ENCODE measurements at places on chromosomes 12 and 14.

DNA sequence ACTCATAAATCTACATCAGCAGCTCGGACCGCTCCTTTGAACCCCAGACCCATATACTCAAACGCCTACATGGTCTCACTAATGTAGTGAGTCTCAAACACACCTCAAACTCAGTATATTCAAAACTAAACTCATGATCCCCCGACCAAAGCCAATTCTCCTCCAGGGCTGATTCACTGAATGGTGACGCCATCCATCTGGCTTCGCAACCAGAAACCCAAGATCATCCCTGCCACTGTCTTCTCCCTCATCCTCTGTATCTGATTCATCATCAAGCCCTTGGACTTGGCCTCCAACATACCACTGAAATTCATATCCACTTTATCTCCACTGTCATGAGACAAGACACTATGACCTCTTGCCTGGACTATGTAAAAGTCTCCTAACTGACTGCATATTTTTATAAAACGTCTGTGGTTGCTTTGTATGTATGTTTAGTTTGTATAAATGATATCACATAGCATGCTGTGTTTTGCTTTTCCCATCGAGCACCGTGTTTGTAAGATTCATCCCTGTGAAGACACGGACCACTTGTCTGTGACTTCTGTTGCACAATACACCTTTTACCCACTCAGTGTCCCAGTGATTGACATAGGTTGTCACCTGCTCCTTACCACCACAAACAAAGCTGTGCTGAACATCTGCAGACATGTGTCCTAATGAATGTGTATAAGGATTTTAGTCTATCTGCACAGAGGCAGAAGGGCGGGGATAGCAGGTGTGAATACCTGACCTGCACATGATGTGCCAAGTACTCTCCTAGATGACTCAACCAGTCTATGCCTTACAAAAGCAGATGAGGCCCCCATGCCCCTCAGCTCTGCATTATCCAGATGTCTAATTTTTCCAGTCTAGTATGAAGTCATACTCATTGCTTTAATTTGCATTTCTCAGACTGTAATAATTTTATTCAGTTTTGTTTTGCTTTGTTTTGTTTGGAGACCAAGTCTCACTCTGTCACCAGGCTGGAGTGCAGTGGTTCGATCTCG, 76.9 kb downstream of the VWF start:
- no peak for DNase-seq

DNA sequence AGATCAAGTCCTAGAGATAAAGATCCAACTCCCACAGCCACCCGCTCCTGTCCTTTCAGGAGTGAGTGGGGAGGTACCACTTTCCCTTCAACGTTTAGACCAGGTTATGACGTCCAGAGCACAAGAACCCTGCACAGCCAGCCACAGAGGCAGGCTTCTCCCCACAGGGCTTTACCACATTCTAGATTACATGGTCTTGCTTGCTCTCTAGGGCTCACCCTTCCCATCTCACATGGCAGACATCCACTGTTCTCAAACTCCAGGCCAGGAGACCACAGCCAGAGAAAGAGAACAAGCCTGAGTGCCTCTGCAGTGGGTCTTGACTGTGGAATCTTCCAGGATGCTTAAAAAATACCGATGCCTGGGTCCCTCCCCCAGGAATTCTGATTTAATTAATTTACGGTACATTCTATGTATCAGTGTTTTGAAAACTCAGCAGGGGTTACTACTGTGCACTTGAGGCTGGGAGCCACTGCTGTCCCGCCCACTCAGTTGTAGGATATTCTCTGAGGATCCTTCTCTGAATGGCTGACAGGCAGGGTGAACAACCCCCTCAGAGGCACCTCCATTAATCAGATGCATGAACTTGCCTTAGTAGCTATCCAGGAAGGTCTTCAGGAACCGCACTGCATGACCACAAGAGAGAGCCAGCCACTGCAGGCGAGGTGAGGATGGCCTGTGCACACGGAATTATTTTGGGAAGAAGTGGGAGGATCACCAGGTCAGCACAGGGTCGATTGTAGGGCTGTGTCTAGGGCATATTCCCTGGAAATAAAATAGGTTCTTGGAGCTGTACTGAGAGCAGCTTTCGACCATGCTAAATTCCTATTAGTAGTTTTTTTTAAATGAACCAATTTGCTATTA, 21.5 kb upstream of the SOCS2 start:
- DNase-seq: no peak

DNA sequence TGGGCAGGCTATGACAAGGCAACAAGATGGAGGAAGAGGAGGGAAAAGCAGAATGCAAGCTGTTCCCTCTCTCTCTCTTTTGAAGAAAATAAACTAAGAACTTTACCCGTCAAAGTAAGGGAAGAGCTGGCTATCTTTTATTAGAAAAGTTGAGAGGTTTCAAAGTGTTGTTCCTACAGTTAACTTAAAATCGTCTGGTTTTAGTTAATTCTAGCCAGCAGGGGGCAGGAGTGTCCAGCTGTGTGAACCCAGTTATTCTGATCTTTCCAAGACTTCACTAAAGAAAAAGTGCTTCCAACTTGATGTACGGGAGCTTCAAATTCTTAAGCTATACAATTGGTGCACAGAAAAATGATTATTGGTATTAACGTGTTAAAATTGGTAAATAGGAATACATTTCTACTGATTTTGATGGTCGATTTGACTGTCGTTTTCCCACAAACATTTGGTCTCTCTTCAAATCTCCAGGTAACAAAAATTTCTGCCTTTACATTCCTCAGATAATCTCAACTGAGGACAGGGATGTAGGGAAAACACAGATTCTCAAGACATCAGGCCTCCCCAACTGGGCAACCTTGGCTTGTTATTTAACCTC, 28.4 kb upstream of the MON2 start:
- peak; percentile 50 for DNase-seq

DNA sequence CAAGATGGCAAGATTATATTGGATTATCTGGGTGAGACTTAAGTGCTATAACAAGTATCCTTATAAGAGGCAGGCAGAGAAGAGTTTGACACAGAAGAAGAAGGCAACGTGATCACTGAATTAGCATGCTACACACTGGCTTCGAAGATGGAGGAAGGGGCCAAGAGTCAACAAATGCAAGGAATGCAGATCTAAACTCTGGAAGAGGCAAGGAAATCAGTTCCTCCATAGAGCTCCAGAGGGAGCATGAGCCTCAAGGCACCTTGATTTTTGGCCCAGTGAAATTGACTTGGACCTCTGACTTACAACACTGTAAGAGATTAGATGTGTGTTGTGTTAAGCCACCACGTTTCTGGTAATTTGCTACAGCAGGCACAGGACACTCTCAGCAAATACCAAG, 536.4 kb upstream of the SEL1L start:
- DNase-seq: no peak

- DNase-seq: no peak
Measured at GRCh38 chr14:80669426-80669825, 272.1 kb downstream of the CEP128 start.

DNA sequence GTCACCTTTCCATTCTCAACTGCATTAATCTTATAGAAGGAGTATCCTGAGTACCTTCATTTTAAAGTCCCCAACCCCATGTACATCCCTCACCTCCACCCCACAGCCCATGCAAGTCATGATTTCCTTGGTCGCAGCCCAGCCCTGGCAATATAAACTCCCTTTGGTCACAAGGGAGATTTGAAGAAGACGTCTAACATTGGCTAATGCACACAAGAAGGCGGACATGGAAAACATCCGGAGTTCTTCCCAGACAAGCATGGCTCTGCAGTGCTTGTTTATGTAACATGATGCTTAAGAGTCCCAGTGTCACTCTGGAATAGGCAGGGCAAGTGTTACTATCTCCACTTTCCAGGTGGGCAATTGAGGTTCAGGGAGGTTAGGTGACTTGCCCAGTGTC, 277.6 kb downstream of the DPF3 start:
- DNase-seq: no peak

DNA sequence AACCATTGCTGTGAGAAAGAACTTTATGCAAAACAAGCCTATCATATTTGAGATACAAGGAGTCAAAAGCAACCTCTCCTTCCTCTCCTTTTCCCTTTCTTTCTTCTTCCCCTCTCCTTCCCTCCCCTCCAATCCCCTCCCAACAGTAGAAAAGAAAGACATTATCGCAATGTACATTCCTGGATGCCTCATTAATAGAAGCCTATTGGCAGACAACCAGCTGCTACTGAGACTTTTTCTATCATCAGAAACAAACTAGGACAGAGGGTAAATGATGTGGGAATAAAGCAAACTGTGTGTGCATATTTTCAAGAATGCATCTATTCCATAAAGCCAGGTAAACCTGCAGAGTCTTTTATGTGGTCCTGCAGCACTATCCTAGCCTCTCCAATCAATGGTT, 237.2 kb downstream of the ITPR2 start:
- no peak for DNase-seq

GRCh38 chr14:54749727-54750126, 152.9 kb downstream of the GCH1 start:
- DNase-seq: no peak

GRCh38 chr12:124544311-124544970, 23.0 kb downstream of the NCOR2 start:
- DNase-seq: no peak

- DNase-seq: no peak
Measured at GRCh38 chr12:67582238-67582834, 66.2 kb upstream of the DYRK2 start.

DNA sequence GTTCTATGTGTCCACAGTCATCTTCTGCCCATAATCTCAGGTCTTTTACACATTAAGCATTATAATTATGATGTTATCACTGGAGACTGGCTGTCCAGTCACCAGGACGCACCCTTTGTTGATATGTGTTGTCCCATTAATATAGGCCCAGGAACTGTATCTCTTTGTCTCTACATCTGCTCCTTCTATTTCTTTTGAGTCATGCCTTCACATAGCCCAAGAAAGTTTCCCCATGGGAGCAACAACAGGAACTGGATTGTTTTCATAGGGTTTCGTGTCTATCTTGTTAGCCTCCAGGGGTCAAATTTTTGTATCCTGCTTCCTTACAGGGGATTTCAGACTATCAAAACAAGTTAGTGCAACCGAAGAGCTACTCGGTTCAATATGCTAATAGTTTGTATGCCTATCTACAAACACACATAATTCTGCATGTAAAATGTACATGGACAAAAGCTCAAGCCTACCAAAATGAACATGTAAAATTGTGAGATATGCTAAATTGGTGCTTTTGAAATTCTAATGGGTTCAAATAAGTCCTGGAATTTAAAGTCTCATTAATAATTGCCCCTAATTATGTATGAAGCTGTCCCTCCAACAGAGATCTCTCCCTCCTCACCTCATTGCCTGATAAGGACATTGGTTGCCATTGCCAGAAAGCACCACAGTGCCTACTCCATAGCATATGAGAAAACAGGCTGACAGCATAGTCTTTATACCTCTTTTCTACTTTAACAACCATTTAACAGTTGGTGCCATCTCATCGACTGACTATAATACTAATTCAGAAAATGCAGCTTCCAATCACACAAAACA, 99.8 kb upstream of the DIO2 start:
- DNase-seq: no peak

GRCh38 chr12:51127050-51127729, 43.8 kb upstream of the CSRNP2 start:
- DNase-seq: no peak

DNA sequence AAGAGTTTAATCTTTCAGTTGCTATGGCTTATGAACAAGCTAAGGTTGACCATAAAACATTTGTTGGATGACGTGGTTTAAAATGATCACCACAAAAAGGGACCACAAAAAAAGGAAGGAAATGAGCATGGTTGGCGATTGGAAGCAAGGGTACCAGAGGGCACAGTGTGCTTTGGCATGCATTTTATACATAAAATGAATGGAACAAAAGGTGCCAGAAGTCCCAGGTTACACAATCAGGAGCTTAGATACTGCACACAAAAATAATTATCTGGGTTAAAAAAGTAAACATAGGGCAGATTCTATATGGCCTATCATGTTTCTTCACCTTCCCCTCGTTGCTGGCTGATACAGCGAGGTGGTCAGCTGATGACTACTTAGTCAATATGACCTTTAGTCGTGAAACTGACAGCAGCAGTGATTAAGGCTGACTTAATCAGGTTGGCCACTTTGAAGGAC, 50.7 kb downstream of the ZC3H14 start:
- DNase-seq: no peak

GRCh38 chr14:60640859-60641741, 8.2 kb downstream of the SIX1 start:
- no peak for DNase-seq

Data from activated CD4-positive, alpha-beta memory T cell treated with anti-CD3 and anti-CD28 coated beads, Interleukin-2, amount 10 ng/mL, durations not matched to agents 7 days and 5 days (primary cell).